ENCODE measurements at places on chromosomes 13 and 19. TPM values are rescaled to one million over a fixed set of nuclear protein-coding genes. Genes with fewer than 3 reads are reported as not detected.

- DNase-seq = no peak
These were observed 188.1 kb downstream of the UGGT2 start for GRCh38 chr13:95865080-95865615.

DNA sequence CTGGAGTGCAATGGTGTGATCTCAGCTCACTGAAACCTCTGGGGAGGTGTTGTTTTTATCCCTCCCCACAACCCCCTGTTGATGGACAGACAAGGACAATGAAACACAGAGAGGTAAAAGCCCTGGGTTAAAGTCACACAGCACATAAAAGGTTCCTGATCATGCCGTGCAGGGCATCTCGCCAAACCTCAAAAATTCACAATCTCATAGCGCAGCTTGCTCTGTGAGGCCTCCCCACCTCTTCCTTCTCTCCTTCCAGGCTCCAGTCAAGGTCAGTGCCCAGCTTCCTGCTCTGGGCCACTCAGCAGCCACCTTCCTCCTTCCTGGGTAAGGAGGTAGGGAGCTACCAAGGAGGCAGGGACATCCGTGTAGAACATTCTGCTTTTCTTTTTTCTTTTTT lies 2.3 kb downstream of the FUT2 start:
- peak; percentile 71 for DNase-seq

- no peak for DNase-seq
These were observed 36.4 kb downstream of the SOX1 start for GRCh38 chr13:112103260-112103838.

- peak; percentile 36 for DNase-seq
These were observed 1.3 kb downstream of the BICRA start for GRCh38 chr19:47609906-47610894.

DNA sequence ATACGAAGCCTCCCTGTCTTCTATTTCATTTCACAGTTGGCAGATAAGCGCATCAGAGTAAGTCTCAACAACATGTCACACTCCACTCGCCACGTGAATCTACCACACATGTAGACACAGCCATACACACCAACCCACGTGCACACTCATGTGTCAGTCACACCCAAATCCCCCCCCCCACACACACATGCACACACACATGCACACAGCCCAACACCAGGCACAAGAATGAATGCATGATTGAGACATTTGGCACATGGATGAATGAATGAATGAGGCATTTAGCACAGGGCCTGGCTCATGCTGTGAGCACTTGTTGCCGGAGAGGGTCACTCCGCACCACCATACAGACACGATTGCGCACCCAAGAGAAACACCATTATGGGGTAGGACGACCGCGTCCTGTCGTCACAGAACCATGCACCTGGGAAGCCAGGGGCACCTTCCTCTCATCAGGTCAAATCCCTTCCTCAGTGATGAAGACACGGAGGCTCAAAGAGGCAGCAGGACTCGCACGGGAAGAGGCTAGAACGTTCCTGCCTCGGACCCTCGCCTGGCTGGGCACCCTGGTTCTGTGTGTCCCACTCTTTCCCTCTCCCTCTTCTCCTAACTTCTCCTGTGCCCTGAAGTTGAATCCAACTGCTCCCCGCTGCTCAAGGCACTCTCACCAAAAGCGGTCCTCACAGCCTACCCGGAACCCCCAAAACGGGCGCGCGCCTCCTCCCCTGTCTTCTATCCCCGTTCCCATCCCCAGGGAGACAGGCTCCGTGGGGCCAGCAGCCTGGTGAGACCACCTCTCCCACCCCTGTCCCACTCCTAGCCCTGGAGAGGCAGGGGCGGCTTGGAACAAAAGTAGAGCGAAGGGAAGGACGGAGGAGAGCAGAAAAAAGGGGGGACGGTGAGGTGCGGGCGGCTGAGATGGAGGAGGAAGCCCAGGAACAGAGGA lies 1.3 kb downstream of the MEIS3 start:
- no peak for DNase-seq

DNA sequence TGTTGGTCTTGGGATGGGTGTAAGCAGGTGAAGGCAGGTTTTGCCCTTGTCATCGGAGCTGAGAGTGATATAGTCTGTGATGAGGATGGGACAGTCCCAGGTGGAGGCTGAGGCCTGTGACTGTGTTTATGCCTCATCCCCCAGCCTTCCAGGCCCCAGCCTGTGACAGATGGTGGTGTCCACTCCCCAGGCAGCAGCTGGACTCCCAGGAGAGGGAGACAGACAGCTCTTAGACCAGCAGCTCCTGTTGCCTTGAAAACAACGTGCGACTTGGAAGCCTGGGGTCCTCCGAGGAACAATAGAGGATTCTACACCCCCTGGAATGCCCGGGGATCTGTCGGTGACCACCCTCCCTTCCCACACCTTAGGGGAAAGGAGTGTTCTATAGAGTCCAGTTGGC lies 63.8 kb downstream of the CHST8 start:
- DNase-seq = no peak

- DNase-seq = no peak
These were observed 28.8 kb downstream of the EPN1 start for GRCh38 chr19:55703790-55704215.

ZNF90 gene
- not detected for total RNA-seq

MUC16 gene
- total RNA-seq = not detected

LGI4 gene
- not detected for total RNA-seq

SEMA6B gene
- 13.9 TPM for total RNA-seq

ZNF492 gene
- not detected for total RNA-seq
